Activated CD8-positive, alpha-beta T cell treated with anti-CD3 and anti-CD28 coated beads for 36 hours (primary cell): ENCODE measurements at places on chromosomes 12 and 14.

- DNase-seq: peak; percentile 20
These were observed 334.1 kb upstream of the RGS6 start for GRCh38 chr14:71597955-71598660.

GRCh38 chr14:32564596-32564995 is 235.5 kb downstream of the AKAP6 start:
- no peak for DNase-seq

- DNase-seq: no peak
These were observed 38.1 kb upstream of the LMNTD1 start for GRCh38 chr12:25591144-25591543.

DNA sequence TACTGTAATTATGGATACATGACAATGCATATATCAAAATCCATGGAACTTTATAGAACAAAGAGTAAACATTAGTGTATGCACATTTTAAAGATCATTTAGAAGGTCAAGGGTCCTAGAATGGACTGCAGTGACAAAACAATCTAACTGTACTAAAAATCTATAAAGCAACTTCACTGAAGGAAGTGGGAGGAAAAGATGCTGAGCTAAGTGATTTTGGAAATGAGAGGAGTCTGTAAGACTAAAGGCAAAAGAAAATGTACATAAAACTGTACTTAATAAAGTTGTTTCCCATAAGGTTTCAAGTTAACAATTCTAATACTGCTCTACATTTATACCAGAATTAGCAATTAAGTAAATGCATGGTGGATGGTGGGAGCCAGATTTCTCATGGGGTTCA is 46.9 kb upstream of the HIF1A start:
- no peak for DNase-seq

- no peak for DNase-seq
These were observed 9.2 kb downstream of the TUNAR start for GRCh38 chr14:95885866-95886265.

DNA sequence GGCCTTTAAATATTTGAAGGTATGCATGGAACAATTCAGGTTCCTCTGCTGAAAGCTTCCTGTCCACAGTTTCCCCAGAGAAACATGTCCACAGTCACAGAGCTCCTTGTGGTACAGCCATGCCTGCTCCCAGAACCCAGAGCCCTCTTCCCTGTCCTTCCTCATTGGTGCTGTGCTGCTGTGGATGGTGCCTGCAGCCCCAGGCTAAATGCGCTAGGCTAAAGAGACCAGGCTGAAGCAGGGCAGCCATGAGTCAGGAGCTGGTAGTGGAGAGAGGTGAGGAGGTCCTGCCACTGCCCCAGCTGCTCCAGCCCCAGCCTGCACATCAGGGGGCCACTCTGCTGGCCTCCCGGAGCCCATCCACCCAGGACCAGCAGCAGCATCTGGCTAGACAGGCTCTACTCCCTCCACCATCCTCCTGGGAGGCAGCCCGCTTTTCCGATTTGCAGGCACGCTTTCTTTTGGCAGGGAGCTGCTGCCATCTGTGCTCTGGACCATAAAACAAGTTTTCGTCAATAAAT is 65.4 kb upstream of the DDX11 start:
- DNase-seq: no peak

DNA sequence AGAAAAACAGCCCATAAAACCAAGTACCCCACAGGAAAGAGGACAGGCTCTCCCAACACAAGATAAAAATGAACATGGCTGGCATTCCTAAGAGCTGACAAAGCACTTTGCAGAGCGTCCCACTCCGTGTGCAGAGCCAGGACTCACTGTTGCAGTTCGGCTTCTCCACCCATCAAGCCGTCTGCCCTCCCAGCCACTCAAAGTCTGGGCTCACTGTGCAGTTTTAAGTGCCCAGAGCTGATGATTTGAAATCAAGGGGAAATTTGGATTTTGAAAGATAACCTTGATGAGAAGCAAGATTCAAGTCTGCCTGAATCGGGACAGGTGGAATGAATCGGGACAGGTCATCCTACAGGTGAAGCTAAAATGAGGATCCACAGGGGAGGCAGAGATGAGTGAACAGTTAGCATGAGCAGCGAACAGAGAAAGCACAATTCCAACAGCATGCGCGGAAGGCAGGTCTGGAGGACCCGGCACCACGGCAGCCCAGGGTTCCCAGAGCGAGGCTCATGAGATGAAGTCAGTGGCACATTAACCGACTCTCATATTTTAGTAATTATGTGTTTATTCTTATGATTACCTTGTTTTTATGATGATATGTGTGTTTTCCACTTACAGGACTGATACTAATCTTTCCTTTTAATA is 39.8 kb upstream of the GPR68 start:
- no peak for DNase-seq

- DNase-seq: no peak
These were observed 6.4 kb downstream of the TTC6 start for GRCh38 chr14:37601865-37602264.

DNA sequence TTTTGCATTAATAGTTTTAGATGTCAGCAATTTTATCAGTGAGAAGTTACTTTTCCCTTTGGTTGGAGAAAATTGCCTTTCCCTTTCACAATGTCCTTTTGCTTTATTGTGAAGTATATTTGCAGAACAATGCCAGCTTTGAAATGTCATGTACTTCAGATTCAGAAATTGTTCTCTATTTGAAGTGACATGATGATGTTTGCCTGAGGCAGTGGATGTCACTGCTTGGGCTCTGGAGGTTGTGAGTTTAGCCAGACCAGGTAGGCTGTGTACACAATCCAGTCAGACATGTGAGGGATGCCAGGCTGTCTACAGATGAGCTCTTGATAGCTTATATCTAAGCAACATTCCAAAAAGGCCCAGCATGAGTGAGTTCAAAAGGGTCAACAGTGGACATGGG is 451.9 kb upstream of the FBXO33 start:
- DNase-seq: no peak

- DNase-seq: no peak
These were observed 38.7 kb downstream of the KLC1 start for GRCh38 chr14:103667671-103668070.

DNA sequence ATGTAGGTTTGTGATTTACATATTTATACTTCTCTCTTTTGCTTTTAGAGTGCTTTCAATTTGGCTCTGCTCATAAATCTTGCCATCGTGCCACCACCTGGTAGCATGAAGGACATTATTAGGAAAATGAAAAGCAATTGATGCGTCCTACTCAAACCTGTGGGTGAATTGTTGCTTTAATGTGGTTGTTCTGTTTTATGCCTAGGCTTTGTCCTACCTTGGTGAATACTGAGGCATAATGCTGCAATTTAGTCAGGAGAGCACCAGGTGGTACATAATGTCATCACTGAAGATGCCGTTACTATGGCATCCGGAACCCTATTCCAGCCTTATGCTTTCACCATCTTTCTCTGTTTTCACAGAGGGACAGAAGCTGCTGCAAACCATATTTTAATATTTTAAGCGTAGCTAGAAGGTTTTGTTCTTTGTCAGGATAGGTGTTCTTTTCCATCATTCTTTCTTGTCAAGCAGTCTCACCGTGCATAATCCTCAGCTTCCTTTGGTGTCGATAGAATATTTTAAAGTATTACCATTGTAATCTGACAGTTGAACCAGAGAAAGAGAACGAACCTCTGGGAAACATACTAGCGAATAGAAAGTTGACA is 68.5 kb upstream of the PKP2 start:
- no peak for DNase-seq

- DNase-seq: no peak
These were observed 99.8 kb downstream of the PPP2R5E start for GRCh38 chr14:63443361-63443760.

- no peak for DNase-seq
These were observed 21.5 kb downstream of the DYRK2 start for GRCh38 chr12:67669934-67670631.

- DNase-seq: no peak
These were observed 279.6 kb upstream of the TMEM132C start for GRCh38 chr12:127987199-127987901.

DNA sequence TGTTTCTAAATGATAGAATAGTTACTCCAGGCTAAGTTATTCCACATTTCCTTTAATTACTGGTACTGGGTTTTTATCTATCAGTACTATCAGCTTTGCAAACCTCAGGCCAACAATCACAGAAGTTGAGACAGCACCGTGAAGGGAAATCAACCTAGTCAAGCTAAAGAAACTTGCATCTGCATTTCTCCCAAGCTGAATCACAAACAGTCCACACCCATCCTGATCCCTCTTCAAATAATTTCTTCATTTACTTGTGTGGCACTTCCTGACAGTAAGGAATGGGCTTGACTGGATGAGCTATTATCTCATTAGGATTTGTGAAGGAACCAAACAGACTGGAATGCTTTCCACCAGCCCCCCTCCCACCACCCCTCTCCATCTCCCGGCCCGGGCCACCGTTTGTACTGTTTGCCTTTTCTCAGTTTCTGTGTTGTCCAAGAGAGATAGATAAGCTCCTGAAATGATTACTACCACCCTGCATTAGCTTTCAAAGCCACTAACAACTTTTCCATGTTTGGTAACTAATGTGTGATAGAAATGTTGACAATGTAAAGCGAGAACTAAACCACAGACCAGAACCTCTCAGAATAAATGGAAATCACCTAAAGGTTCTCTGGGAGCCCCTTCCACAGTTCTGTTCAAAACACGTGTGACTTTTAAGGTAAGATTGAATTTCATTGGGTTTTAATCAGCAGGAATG is 236.3 kb downstream of the SLC25A21 start:
- DNase-seq: no peak

GRCh38 chr12:65051218-65051617 is 69.9 kb downstream of the WIF1 start:
- no peak for DNase-seq

- DNase-seq: peak; percentile 3
These were observed 6.4 kb upstream of the CCDC60 start for GRCh38 chr12:119328111-119328510.

- DNase-seq: no peak
These were observed 124.1 kb upstream of the E2F7 start for GRCh38 chr12:77189458-77189857.

DNA sequence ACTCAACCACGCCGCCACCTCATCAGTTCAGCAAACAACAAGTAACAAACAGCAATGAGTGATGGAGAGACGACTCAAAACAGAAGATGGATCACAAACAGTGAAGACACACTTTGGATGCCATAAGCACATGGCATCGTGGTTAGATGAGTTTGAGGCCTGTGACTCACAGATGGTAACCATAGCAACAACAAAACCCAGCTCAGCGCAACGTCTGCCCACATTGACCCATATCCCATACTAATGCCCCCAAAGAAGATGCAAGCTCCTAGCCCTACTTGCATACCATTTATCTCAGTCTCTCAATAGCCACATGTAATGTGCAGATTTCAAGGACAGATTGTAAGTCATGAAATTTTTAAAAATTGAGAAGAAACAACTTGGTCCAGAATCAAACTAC is 1322.3 kb upstream of the TMEM132C start:
- peak; percentile 1 for DNase-seq

GRCh38 chr12:7431993-7432685 is 11.8 kb downstream of the CD163L1 start:
- DNase-seq: no peak

GRCh38 chr14:35539969-35540368 is 6.0 kb downstream of the INSM2 start:
- DNase-seq: no peak
